ENCODE measurements at places on chromosomes 3 and 15.

- DNase-seq, result no peak
These were observed 5.6 kb upstream of the MECOM start for GRCh38 chr3:169668957-169669741.

GRCh38 chr3:43190670-43191069, 84.8 kb upstream of the POMGNT2 start:
- DNase-seq, result no peak

DNA sequence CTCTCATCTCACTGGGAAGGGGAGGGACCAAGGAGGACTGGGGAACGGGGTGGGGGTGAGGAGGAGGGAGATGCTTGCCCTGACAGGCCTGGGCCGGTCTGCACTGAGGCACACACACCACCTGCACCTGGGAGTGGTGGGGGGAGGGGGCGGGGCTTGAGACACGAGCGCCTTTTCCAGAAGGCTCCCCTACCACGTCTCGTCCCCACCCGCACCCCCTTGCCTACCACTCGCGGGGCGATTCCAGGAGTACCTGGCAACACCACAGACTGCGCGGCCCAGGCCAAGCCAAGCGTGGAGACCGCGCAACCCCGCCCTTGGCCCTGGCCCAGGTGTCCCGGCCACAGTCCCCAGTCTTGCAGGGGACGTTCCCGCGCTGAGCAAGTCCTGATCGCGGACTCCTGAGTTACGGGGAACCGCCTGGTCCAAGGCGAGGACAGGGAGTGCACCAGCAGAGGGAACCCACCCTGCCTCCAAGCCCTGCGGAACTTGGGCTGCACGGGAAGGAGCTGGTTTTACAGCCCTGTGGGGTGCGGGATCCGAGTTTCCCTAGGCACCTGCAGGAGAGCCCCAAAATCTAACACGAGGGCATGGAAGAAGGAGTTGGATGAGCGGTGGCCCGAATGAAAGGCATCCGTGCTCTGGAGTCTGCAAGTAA, 68.1 kb upstream of the SH3GL3 start:
- no peak for DNase-seq

DNA sequence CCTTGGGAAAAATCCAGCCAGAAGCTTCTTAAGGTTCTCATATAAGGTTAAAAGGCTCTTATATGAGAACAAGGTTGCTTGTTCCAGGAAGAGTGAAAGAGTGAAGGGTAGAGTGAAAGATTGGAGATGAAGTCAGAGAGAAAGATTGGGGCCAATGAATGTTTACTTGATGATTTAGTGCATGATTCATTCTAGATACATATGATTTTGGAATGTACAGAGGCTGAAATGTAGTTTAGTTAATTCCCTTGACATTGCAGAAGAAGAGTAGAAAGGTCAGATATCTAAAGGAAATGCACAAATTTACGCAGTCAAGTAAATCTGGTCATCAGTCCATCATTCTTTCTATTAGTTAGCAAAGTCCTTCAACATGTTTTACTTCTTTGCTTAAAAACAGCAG, 619.8 kb upstream of the ZNF717 start:
- no peak for DNase-seq

DNA sequence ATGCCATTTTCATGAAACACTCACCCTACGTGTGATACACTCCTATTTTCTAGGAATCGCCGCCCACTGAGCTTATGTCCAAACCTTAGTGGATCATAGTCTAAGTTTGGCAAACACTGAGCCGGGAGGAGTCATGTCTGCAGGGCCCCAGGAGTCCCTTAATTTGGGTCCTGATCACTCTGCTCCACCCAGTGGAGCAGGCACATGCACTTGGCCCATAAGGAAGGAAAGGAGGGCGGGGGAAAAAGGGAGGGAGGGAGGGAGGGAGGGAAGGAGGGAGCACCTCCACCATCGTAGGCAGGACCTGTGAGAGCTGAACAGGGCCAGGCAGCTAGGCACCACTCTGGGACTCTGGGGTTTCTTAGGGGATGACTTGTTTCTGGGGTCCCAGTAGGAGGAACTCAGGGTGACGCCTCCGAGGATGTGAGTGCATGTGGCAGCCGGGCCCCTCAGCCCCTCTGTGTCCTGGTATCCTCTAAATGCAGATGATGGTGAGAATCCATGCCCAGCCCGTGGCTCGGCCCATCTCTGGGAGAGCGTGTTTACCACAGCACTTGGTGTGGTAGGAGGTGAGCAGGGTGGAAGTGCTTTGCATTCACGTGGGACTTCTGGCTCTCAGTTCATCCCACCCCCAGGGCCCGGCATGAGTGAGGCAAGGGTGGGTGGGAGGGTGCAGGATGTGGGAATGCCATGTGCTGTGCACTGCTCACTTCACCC, 109.4 kb downstream of the KLF13 start:
- no peak for DNase-seq

DNA sequence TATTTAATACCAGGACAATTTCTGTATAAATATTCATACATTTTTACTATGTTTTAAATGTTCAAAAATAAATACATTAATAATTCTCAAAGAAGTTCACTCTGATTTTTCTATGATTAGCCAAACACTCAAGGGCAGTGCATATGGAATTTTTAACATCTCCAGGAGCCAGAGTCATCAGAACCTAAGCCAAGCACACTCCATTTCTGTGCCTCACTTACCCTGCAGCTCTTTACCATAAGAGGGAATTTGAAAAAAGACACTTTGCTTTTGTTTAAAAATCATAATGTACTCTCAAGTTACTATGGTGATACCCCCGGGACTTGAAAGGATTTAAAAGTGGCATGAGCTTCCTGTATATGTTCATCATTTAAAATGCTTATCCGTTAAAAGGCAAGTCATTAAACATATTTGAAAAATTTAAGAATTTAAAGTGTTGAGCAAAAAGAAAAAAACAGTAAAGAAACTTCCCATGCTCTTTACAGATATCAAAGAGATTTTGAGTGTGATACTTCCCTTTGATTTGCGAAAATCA, 747.4 kb upstream of the NECTIN3 start:
- DNase-seq, result no peak

DNA sequence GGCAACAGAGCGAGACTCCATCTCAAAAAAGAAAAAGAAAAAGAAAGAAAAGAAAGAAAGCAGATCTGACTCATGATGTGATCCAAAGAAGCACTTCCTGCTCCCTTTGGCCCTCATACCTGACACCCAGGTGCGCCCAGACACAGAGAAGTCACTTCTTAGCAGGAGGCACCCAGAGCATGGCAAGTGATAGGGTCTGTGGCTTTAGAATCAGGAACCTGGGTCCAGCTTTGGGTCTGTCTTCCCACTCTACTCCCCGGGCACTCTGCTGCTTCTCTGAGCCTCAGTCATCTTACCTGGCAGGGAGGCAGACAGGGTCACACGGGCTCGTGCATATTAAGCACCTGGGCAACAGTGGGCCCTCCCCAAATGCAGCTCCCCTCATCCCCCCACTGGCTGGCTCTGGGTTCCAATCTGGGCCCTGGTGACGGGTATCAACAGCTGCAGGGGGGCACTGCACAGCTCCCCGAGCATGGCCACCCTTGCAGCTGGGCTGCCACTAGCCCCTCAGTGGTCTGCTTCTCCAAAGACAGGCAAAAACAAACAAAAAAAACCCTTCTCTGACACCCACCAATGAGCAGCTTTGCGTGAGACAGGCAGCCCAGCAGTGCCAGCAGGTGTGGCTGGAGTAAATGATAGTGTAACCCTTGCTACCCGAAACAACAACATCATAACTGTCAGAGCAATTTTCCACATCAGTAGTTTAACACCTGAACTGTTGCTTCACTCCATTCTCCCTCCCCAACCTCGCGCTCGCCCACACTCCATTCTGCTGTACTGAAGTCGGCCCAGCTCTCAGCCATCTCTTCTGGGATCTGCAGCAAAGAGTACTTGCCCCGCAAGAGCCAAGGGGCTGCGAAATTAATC, 99.8 kb downstream of the MEGF11 start:
- no peak for DNase-seq

- no peak for DNase-seq
These were observed 68.7 kb downstream of the CD200 start for GRCh38 chr3:112401617-112402016.

DNA sequence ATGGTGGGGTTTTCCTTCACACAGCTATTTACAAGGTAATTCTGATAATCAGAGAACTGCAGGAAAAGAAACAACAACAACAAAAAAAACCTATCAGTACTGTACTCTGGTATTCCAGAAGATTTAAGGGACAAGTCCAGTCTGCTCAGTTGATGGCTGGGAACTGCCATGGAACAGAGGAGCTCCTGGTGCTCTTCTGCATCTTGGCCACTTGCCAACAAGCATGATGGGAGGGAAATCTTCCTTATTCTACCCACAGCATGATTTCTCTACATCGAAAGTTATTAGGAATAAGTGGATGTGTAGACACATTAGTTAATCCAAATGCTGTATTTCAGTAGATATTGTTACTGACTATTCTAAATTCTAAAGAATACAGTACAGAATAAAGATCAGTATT, 51.7 kb downstream of the RASGRP1 start:
- no peak for DNase-seq

DNA sequence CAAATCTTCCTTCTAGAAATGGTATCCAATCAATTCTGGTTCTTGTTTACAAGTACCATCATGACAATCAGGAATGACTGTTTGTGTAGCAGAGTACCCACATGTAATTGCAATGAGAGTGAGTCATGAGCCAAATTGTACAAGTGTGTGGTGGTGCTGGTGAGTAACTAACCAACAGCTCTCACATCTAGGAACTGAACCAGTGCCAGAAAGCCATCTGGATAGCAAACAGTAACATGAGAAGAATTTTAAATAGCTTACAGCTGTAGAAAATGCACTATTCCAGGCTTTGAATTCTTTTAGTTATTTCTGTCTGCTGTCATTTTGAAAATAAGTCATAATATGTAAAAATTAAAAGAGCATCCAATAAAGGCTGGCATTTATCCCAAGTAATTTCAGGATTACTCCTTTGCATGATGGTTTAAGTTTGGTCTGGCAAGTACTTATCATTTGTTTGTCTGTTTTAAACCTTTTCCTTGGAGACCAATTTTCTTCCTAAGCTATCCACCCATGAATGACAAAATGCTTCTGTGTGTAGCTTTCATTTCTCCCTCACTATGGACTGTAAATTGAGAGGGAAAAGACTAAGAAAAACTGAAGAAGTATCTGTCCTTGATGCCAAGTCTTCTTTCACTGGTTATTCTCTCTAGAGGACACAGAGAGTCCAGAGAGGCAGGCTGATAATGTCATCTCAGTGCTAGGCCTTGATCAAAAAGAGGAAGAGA, 60.0 kb downstream of the PIK3CB start:
- no peak for DNase-seq

GRCh38 chr3:48897460-48898376, 964 bp downstream of the SLC25A20 start:
- DNase-seq, result no peak

DNA sequence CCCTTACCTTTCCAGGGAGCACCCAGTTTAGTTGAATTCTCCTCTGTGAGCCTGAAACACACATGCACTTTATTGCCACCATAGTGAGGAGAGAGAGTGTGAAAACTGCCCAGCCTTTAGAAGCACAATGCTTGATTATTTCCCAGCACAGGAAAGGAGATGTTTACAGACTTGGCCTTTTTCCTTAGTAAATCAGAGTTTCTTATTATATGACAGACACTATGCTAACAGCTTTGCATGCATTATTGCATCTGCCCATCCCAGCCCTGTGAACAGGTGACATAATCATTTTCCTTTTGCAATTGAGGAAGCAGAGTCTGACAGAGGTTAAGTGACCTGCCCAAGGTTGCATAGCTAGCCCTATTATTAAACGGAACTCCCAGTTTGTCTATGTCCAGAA, 36.5 kb downstream of the CAPN3 start:
- no peak for DNase-seq

- DNase-seq, result no peak
These were observed 11.7 kb upstream of the DUSP7 start for GRCh38 chr3:52068055-52068571.

GRCh38 chr15:96352604-96353405, 22.3 kb downstream of the NR2F2 start:
- DNase-seq, result no peak

DNA sequence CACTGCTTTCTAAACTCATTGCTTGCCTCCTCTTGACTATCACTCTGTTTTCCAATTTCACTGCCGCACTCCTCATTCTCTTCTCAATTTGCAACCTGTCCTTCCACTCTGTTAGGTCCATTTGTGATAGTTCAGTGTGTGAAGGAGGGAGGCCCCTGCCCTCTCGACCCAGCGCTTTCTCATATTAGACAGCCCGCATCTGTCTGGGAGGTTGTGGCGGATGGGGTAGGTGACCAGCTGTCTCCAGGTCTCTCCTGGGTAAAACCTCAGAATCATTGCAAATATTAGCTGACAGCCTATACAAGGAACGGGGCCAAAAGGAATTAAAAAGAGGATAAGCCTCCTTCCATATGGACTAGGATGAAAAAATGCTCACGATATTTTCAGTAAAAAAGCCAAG, 358.3 kb downstream of the SHQ1 start:
- no peak for DNase-seq

- no peak for DNase-seq
These were observed 266 bp upstream of the ZBTB47 start for GRCh38 chr3:42653303-42653559.

DNA sequence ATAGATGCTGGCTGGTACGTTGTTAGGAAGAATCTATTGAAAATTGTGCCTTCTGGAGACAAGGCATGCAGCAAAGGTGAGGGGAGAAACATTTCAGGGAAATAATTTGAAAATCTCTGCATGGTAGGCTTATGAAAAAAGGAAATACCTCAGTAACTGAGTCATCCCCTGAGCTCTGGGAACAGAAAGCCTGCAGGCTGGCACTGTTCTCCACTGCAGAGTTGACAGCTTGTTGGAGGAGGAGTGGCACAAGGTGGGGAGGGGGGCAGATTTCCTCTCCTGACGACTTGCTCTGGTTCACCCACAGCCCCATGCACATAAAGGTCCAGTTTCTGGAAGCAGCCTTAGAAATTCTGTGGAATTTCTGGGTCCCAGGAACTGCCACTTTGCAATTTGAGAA, 179.4 kb downstream of the ABHD5 start:
- DNase-seq, result no peak

GRCh38 chr15:69613182-69613581, 160.6 kb downstream of the RPLP1 start:
- DNase-seq, result no peak
